ENCODE measurements at places on chromosomes 2 and 18.

GRCh38 chr2:236546561-236547002 lies 23.0 kb upstream of the ACKR3 start:
- no peak for DNase-seq

DNA sequence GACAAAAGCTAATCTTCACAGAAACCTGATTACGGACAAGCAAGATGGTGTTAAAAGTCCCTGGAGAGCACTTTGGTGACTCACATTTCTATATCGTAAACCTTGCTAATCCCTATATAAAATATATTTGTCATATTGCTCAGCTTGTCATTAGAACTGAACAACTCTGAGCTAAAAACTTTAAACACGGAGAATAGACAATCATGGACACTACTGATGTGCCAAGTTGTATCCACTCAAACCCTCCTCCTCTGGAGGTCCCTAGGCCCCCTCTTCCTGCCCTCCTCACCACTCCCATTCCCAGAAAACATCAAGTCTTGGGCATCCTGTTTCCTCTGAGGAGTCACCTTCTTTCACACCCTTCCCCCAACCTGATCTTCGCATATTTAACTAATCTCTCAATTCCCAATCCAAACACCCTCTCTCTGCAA lies 138.7 kb upstream of the PID1 start:
- no peak for DNase-seq

DNA sequence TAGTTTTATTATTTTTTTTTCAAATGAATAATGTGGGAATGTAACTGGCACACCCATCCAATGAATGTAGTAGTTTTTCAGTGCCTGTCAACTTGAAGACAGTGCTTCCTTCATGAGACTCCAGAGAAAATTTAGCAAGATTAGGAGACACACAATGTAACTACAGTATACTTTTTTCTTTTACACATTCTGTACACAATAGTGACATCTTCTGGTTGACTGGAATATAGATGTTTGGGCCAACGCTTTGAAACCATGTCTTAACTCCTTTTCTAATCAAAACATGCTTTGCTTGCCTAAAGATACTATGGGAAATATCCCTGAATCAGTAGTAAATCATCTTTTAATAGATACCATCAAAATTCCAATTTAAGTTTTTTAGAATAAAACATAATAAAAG lies 229.5 kb upstream of the ZC3H15 start:
- DNase-seq = peak; percentile 71

DNA sequence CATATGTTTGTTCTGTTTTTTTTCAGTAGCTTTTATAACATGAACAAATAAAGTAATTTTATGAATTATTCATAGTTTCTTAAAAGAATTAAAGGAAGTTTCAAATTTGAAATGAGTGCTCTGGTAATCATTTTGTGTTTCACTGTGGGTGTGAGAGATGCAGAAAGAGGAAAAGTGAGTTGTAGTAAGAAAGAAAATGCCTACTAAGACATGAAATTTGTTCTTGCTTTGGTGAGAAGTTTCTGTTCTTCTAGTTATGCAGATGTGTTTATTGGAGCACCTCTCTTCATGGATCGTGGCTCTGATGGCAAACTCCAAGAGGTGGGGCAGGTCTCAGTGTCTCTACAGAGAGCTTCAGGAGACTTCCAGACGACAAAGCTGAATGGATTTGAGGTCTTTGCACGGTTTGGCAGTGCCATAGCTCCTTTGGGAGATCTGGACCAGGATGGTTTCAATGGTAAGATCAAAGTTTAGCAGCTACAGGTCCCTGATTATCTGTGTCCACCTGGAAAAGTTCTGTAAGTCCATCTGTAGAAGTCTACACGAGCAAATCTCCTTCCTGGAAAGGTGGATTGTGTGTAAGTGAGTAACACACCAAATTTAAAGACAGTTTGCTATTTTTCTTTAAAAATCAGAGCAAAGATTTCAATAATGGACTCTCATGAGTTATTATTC lies 51.4 kb downstream of the ITGAV start:
- no peak for DNase-seq

DNA sequence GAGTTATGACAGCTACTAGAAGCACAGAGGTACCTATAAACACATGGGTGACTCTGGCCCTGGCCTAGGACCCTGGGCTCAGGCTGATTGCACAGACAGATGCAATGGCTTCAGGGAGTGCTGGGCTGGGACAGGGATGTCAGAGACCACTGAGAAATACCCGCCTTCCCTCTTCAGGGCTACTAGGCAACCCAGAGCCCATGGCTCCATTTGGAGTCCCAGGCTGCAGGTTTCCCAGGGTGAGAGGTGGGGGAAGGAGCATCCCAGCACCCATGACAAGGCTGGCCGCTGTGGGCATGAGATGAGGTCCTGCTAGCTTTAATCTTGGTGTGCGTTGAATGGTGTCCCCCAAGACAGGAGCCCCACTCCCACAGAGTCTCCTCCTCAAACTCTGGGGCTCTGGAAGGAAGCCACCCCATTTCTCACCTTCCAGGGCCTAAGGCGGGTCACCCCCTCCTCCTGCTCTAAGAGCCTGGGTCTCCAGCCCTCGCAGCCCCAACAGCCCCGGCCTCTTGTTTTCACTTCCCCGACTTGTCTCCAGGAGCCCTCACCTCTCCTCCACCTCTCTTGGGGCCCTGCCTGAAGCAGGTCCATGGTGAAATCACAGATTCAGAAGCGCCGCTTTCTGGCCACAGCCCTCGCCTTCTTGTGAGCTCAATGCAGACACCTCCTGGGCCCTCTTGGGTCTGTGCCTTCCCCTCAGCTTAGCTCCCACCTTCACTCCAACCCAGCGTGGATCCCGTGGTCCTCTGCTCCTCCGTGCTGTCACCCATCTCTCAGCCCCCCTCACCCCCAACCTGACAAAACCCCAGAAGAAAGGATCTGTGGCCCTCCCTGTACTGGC lies 41.4 kb downstream of the EMX1 start:
- no peak for DNase-seq

GRCh38 chr2:74739129-74739528 lies 85.1 kb downstream of the SEMA4F start:
- DNase-seq = no peak

- no peak for DNase-seq
Measured at GRCh38 chr2:195360242-195360641, 296.8 kb upstream of the SLC39A10 start.

DNA sequence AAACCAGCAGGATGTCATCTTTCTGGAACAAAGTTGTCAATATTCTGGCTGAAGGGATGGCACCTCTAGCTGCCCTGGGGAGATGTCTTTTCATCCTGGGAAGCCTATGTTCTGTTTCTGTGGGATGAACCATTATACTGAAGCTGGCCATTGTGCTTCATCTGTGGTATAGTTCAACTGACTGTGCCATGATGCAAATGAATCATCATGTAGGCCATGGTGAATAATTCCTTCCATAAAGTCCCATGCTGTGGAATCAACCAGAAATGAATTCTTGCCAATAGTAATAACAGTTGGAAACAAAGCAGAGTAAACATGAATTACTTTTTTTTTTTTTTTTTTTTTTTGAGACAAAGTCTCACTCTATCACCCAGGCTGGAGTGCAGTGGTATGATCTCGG lies 64.1 kb upstream of the CNGA3 start:
- DNase-seq = no peak

DNA sequence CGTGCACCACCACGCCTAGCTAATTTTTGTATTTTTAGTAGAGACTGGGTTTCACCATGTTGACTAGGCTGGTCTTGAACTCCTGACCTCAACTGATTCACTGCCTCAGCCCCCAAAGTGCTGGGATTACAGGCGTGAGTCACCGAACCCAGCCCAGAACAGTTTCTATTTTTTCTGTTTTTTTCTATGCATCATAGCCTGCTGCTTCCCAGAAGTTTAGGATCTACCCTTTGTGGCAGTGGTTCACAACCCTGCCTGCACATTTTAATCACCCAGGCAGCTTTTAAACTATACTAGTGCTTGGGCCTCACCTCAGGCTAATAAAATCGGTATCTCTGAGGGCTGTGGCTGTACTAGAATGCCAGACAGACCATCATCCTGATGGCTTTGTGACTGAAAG lies 39.7 kb upstream of the SOCS6 start:
- peak; percentile 28 for DNase-seq

DNA sequence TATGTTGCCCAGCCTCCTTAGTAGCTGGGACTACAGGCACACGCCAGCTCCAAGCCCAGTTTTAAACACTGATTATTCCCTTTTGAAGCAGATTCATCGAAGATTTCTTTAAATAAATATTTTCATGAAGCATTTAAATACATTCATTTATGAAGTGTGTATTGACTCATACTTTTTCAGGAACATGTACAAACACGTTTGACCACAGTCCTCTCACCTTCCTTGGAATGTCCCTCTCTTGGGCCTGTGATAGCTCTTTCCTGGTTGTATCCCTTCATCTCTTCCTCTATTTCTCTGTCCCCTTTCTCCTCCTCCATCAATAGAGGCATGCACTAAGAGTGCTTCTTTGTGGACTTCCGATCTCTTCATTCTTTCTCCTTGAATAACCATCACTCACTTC lies 2.5 kb downstream of the PSTPIP2 start:
- DNase-seq = no peak

All from choroid plexus epithelial cell (primary cell).